ENCODE measurements at places on chromosomes 6 and 20.

- DNase-seq: no peak
Observed at GRCh38 chr6:44123544-44123943, 3.7 kb downstream of the MRPL14 start.

GRCh38 chr6:152669895-152670294, 27.8 kb upstream of the MYCT1 start:
- no peak for DNase-seq

GRCh38 chr6:80553071-80553740, 446.7 kb downstream of the BCKDHB start:
- DNase-seq: no peak

DNA sequence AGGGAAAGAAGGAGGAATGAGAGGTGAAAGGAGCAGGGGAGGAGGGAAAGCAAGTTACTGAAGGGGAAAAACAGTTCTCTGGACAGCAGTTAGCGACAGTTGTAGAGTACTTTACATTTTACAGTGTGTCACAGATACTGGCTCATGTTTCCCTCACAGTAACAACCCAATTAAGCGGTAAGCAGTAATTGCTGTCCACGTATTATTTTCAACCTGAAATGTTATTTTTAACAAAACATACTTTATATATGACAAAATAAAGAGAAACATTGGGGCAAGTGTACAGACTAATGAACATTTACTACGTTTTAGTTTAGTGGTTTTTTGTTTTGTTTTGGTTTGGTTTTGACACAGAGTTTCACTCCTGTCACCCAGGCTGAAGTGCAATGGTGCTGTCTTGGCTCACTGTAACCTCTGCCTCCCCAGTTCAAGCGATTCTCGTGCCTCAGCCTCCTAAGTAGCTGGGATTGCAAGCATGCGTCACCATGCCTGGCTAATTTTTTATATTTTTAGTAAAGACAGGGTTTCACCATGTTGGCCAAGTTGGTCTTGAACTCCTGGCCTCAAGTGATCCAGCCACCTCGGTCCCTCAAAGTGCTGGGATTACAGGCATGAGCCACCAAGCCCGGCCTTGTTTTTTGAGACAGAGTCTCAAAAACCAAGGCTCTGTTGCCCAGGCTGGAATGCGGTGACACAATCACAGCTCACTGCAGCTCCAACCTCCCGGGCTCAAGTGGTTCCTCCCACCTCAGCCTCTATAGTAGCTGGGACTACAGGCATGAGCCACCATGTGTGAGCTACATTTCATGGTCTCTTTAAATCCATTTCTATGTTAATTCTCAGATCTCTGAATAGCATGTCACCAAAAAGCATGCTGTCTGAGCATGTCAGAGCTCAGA, 22.6 kb upstream of the BTN3A2 start:
- no peak for DNase-seq

DNA sequence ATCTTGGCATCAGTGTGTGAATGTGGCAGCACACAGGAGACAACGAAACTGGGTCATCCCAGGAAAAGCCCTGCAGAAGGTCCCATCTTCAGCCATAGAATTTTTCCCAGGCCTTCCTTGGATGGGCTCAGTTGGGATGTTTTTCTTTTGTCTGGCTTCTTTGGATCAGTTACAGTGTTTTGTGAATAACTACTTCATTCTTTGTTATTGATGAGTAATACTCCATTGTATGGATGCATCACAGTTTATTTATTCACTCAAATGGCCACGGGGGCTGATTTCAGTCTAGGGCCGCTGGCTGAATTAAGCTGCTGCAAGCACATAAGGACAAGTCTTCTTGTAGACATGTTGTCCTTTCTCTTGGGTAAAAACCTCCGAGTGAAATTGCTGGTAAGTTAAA, 81.3 kb upstream of the CD93 start:
- DNase-seq: no peak

DNA sequence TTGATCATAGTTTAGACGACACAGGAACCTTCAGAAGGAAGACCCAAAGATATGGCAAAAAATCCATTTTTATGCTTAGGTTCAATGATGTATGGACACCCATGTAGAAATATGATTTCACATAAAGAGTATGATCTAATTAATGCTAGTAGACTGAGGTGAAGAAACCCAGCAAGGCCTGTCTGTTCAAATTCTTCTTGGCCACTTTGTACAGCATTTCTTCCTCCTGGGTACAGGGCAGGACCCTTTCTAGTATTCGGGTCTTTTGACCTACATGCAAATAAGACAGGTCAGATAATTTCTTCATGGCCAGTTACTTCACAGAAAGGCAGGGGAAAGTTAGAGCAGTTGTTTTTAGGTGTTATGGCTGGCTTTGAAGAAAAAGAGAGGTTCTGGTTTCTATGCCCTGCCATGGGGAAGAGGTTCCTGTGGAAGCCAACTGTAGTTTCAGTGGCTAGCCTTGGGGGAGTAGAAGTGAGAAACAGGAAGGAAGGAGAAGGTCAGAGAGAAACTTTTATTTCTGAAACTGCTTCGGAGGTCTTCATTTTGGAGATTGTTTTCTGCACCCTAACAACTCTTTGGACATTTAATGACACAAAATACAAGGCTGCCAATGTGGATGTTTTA, 208.3 kb downstream of the PTPRK start:
- no peak for DNase-seq
